ENCODE measurements at places on chromosomes 12 and 14.

- DNase-seq, result no peak
Measured at GRCh38 chr12:89169321-89169720, 183.0 kb downstream of the DUSP6 start.

GRCh38 chr12:95336387-95337067 lies 118.9 kb downstream of the VEZT start:
- no peak for DNase-seq

DNA sequence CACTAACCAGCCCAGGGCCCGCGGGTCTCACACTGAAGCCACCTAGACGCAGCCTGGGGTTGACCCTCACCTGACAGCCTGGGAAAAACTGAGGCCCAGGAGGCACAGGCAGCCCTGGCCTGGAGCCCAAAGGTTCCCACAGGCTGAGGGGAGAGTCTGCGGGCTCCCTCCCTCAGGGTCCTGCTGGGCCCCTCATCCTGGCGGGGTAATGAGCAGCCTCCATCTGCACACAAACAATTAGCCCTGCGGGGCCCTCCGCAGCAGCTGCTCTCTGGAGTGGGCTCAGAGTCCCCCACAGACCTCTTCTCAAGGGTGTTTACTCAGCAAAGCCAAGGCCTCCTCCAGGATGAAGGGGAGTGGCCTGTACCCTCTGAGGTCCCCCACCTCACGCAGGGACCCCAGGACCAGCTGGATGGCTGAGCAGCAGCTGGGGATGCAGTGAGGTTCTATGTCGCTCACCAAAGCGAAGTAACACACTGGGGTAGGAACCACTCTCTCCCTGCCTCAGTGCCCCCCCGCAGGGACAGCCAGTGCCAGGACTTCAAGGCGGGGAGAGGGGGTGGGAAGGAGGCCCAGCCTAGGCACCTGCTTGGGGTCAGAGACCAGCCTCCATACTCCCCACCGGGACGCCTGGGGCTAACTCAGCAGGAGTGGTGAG lies 7.3 kb downstream of the AKT1 start:
- no peak for DNase-seq

DNA sequence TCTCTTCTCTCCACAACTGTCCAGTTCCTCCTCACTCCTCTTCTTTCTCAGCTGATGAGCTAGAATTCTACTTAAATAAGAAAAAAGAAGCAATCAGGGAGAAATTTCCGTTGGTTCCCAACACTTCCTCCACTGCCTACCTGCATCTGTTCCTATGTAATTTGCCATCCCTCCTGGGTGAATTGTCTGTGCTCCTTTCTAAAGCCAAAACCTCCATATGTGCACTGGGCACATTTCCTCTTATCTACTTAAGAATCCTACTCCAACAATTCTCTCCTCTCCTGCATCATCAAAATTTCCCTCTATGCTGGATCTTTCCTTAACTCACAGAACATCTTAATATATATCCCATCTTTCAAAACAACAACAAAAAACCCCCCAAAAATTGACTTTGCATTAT lies 35.2 kb downstream of the GPR65 start:
- no peak for DNase-seq

- no peak for DNase-seq
Measured at GRCh38 chr14:83548061-83548839, 1981.7 kb upstream of the FLRT2 start.

DNA sequence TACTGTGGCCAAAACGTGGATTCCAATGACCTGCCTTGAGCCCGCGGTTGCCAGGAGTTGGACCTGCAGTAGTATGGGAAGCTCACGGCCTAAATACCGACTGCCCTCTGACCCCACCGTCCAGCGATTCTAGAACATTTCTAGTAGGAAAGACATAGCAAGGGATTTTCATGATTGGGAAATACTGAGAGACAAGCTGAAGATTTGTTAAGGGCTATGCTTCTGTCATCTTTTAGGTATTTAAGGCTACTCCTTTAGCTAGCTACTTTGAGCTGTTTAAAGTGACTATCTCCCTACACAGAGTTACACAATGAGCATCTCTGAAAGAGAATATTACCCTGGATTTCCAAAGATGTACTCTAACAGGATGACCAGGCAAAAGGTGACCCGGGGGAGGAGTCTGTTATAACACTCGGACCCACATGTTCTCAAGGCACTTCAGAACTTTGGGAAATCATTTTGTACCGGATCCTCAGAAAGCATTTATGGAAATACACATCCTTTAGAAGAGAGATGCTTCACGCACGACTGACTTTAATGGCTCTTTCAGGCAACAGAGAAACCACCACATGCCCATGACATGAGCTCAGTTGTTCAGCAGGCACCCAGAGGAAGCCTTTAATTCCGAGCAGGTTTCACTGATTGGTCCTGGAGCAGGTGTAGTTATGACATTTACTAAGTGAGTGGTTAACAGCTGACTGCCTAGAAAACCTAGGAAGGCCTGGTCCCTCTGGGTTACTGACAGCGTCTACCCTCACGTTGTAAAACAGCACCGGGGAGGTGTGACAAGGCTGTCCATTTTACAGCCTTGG lies 4.2 kb downstream of the BAG5 start:
- DNase-seq, result no peak

DNA sequence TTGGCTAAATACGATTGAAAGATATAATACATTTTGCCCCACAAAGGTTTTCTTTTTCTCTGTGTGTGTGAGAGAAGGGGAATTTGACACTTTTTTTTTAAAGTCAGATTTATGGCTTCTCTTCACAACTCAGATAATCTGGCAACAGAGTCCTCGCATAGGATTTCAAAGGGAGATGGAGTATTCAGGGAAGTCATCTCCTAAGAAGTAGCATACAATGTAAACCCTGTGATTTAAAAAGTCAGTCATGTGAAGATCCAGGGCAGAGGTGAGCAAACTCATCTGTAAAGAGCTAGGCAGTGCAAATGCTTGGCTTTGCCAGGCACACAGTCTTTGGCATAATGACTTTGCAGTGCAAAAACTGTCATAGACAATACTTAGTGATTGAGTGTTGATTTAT lies 1526.3 kb downstream of the AACS start:
- no peak for DNase-seq

DNA sequence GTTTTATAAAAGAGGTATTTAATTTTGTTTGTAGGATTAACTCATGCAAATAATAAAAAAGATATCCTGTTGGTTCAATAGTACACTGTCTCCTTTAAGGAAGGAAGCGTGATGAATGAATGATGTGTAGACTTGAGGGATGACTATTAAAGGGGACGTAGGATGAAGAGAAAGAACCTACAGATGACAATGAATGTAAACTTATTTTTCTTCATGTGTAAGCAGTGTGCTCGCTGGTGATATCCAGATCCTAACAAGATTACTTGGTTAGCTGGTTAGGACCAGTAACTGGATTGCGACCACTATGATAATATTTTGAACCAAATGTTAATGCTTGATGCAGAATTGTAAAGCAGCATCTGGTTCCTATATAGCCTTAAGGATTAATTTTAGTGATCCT lies 2.6 kb downstream of the ARF6 start:
- no peak for DNase-seq

- no peak for DNase-seq
Measured at GRCh38 chr14:65335411-65335947, 77.1 kb upstream of the FUT8 start.
